Choroid plexus epithelial cell (primary cell): ENCODE measurements at places on chromosomes 7 and 10.
A peak's percentile ranks its signal among the peaks of the same experiment; 100 is the strongest.

DNA sequence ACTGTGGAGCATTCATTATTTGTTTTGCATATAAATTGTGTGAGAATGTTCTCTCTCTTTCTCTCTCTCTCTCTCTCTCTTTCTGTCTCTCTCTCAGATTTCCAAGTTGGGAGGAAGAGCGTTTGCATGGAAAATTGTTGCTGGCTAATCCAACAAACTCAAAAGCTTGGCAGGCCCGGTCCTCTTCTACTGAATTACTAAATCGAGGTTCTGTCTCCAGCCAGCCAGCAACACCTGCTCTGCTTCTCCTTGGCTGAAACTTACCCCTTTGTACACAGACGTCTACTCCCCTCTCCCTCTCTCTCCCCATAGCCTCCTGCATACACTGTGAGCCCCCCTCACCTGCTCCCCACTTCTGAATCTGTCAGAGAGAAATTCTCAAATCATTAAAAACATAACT, 996.4 kb upstream of the AUTS2 start:
- no peak for DNase-seq

DNA sequence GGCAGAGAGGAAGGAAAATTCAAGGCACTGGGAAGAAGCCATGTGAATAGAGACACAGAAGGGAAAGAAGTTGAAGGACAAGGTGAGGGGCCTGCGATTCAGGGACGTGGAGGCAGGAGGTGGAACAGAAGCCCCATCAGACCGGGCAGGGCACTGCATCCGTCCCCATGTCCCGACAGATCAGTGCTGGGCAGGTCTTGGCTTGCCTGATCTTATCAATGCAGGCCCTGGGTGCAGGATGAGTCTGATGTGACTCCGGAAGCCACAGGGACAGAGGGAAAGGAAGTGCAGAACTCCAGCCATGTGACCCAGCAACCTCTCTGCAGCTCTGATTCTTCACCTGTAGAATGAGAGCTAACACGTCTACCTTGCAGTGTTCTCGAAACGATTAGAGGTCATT, 136.2 kb upstream of the CTBP2 start:
- DNase-seq: no peak

DNA sequence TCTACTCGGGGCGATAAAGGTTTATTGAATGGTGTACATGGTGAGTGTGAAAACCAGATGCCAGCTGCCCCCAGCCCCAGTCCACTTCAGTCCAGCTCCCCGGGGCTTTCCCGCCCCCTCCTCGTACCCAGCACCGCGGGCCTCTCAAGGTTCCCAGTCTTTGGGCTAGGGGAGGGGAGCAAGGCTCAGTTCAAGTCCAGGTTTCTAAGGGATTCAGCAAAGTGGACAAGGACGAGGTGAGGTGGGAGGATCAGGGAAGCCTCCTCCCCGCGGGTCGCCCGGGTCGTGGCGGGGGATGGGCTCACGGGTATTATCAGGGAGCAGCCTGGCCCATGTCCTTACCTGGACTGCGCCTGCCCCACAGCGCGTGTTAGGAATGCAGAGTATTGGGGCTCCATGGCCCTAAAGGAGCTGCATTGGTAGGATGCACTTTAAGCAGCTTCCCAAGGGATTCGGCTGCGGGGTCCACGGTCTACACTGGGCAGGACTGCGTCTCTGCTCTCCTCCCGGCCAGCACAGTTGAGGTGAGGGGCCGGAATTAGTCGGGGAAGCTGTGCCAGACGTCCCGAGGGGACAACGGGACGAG, 541 bp upstream of the PFKFB3 start:
- DNase-seq: no peak

DNA sequence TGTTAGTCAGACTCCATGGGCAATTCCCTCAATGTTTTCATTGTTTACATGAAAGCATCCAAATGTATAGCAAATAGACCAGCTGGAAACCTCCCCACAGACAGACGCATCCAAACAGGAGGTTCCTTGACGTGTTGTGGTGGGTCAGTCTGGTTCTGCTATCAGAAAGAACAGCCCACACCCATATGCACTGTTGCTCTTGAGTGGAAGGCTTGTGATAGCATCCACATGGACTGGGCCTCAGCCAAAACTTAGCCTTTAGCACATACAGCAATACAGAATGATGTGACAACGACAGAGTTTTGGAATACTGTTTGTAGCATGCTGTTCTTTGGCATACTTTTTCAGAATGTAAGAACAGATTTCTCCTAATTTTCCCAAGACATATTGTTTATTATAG, 299.2 kb upstream of the ETV1 start:
- no peak for DNase-seq

GRCh38 chr7:101832685-101833375, 15.4 kb downstream of the CUX1 start:
- DNase-seq: no peak

GRCh38 chr7:96233528-96234154, 88.3 kb downstream of the SLC25A13 start:
- no peak for DNase-seq

DNA sequence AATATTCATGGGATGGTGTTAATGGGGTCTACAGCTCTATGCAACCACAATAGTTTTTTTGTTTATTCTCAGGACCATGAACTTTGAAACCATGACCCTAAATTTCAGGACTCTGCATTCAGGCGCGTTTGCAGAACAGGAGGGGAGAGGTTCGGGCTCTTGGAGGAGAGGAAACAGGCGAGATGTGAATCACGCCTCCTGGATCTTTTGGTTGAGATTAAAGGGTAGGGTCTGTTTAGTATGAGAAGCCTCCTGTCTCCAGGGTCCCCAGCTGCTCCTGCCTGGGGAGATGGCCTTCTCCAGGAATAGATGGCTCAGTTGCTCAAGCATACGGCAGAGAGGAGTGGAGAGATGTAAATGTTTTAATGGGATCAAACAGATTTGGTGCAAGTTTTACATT, 18.2 kb downstream of the TLL2 start:
- no peak for DNase-seq

GRCh38 chr10:3534433-3534832, 250.6 kb downstream of the KLF6 start:
- no peak for DNase-seq

DNA sequence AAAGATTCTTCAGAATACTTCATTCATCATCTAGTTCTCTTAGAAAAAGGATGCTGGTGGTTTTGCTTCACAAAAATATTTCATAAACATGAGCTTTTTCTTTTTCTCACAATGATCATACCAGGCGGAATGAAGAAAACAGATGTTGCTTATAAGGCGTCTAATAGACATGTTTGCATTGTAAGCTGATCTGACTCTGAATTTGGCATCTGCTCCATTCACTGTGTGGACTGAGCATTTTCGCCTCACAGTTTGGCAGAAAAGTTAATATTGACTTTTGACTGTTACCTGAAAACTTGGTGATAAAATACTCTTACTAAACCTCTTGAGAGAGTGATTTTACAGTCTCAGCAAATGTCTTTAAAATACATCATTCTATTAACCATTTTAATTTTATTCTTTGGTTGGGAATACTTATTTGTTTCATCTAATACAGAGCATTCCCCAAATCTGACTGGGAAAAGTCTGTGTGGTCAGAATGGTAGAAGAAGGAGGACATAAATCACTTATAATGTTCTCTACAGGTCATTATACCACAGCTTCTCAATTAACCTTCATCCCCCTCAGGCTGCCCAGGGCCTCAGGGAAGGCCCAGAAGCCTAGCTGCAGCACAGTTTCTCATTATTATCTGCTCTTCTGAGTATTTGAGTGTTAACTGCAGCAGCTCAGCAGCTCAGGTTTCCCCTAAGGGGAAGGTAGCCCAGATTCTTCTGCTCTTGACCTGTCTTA, 121.6 kb upstream of the KAT6B start:
- peak; percentile 58 for DNase-seq

DNA sequence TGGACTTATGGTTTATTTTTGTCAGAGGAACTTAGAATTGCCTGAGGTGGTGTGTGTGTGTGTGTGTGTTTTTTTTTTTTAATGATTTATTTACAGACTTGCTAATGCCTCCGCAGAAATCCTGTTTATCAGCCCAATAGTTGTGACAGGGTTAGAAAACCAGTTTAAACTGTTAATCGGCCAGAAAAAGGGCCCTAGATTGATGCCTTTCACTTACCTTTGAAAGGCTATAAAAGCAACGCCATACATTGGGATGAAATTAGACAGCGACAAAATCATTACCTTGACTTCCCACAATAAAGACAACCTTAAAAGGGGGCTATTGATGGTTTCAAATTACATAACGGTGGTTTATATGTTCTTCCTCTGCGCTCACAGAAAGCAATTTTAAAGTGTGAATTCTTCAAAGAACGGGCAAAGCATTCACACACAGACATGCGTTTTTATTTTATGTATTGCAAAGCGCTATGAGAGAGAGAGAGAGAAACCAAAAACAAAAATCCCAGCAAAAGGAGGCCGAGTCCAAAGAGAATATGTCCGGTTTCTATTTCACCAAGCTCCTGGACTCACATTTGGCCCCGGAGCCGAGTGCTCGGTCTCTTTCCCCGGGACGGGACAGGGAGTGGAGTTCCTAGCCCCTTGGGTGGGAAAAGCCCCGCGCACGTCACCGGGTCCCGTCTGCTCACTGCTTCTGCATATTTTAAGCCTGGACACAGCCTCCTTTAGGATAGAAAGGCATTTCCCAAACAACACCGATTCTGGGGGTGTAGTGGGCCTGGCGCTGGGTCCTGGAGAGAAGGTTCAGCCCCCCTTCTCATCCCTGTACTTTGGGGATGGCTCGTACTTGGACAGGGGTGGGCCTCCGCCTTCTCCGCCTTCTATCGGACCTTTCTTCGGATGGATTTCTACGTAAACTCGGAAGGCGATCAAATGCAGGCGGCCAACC, 26.8 kb upstream of the VAX1 start:
- DNase-seq: no peak

DNA sequence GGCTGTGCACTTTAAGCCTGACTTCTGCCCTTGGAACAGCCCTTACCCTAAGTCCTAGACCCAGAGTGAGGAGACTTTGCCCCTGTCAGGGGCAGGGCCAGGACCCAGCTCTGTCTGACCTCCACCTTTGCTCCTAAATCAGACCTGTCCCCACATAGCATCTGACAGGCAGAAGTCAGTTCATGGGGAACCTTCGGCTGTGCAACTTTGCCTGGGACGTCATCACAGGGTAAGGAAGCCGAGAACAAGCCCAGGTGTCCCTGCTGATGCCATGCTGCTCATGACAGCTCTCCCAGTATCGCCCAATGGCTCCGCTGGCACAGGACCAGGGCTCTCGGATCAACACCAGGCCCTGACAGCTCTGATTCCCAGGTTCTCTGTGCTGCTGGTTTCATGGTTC, 55.4 kb downstream of the TNS3 start:
- DNase-seq: no peak

GRCh38 chr7:101402081-101402779, 39.6 kb downstream of the COL26A1 start:
- peak; percentile 22 for DNase-seq
